ENCODE measurements at places on chromosomes 16 and 17.

DNA sequence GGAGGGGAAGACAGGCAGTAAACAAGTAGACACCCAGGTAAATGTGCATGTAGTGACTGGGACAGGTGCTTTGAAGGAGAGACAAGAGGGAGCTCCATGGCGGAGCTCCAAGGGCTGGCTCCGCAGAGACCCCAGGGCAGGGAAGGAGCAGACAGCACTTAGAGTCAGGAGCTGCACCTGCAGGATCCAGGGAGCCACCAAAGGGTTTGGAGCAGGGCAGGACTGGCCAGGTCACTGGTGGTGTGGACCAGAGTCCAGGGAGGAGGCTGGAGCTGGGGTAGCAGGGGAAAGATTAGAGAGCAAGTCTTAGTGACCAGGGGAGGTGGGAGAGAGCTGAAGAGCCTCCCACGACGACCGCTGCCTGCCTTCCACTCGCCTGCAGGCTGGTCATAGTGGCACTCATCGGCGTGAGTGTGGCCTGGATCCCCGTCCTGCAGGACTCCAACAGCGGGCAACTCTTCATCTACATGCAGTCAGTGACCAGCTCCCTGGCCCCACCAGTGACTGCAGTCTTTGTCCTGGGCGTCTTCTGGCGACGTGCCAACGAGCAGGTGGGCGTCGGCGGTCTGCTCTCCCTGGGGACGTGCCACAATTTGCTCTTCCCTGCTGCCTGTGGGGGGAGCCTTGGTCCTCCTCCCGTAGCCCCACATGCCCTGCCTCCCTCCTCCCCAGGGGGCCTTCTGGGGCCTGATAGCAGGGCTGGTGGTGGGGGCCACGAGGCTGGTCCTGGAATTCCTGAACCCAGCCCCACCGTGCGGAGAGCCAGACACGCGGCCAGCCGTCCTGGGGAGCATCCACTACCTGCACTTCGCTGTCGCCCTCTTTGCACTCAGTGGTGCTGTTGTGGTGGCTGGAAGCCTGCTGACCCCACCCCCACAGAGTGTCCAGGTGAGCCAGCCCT lies 14.7 kb upstream of the FAM83G start:
- no peak for DNase-seq

DNA sequence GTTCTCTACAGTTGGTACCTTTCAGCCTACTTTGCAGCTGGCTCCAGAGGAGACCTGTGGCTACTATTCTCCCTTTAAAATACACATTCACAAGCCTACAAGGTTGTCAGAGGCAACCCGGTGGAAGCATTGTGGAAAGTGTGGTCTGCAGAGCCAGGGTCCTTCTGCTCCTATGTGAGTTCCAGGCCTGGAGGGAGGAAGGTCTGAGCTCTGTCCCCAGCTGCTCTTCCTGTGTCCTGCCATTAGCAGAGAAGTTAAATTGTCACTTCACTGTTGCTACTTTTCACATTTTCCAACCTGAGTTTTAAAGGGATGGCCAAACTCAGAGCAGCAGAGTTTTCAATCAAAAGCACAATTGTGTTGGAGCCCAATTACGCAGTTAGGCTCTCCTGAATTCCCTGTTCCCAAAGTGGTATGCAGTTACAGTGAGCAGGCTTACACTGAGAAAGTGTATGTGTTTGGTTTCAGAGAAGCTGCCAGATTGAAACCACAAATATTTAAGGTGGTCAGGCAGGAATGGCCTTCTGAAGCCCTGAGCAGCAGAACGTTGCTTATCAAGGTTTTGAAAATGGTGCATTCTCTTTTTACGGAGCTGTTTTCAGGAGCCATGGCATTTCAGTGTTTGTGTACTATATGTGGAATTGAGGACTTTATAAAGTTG lies 25.0 kb downstream of the MAP3K3 start:
- DNase-seq = peak; percentile 43

GRCh38 chr17:5895276-5895675 lies 174.9 kb upstream of the WSCD1 start:
- DNase-seq = no peak

GRCh38 chr17:39132192-39132610 lies 19.2 kb downstream of the PLXDC1 start:
- peak; percentile 72 for DNase-seq

DNA sequence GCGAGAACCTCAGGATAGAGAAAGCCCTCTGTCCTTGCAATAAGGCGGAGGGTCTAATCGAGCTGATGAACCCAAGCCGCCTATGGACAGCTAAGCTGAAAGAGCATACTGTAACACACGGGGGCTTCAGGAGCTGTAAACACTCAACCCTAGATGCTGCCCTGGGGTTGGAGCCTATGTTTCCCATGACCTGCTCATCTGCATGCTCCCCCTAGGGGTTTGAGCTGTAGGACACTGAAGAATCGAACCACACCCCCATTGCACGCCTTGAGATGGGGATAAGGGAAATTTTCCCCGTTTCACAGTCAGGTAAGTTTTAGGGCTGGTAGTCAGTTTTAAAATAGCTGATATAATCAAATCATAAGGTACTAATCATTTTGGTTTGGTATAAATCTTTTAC lies 675.6 kb upstream of the CDH8 start:
- DNase-seq = no peak

DNA sequence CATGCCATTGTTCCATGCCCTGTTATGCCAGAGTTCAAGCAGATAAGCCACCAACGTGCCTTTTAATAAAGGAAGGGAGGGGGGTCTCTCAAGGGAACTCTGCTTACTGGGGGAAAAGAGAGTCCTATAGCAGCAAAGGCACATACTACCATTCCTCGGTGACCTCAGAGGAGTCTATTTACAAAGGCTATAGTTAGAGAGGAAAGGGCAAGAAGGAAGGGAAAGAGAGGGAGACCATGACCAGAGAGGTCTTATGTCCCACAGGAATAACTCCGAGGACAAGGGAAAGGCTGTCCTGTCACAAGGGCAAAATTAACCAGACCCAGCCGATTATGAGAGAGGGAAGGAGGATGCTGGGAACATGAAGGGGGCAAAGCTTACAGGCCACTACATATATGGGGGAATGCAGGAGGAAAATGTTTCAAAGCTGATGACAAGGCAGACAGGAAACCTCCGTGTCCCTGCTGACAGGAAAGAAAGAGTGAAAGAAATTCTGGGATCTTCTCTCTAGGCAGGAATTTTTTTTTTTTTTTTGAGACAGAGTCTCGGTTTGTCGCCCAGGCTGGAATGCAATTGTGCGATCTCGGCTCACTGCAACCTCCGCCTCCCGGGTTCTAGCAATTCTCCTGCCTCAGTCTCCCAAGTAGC lies 51.5 kb downstream of the HIC1 start:
- DNase-seq = no peak

- DNase-seq = no peak
These were observed 21.3 kb downstream of the CA4 start for GRCh38 chr17:60170835-60171752.

DNA sequence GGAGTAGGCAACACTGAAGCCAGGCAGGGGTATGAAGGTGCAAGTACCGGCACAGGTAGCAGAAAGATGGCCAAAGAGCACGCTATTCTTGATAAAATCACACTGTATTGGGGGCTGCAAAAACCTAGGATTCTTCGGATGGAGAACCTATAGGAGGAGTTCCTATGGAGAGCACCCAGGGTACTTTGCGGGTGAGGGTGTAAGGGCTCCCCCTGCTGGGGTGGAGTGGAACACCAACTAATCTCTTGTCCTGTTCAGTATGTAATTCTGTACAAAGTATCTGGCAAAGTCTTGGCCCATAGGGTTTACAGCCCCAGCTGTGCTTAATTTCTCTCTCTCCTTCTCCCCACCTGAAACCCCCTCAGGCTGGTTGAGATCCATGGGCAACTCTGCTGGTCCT lies 393.1 kb upstream of the ASIC2 start:
- DNase-seq = no peak

GRCh38 chr17:11122908-11123307 lies 118.1 kb upstream of the SHISA6 start:
- no peak for DNase-seq

DNA sequence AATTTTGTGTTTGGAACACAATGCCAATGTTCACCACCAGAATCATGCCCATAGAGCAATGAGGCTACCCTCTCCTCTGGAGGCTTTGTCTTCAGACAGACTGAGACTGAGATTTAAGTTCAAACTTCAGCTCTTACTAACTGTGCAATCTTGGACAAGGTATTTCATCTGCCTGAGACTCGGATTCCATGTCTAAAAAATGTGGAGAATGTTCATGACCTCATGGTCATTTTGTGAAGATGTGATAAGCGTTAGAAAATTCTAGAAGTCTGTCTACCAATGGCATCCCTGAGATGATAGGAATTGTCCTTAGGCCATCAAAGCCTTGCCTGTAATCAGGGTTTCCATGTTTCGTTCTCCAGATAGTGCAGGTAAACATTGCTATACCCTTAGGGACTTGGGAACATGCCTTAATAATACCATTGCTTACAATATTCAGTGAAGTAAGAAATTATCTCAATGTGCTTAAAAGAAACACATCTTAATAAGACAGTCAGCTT lies 388.2 kb upstream of the MAF start:
- no peak for DNase-seq

- no peak for DNase-seq
These were observed 16.5 kb downstream of the CDIP1 start for GRCh38 chr16:4522051-4522581.

- DNase-seq = no peak
These were observed 46.6 kb upstream of the CMIP start for GRCh38 chr16:81397879-81398520.

DNA sequence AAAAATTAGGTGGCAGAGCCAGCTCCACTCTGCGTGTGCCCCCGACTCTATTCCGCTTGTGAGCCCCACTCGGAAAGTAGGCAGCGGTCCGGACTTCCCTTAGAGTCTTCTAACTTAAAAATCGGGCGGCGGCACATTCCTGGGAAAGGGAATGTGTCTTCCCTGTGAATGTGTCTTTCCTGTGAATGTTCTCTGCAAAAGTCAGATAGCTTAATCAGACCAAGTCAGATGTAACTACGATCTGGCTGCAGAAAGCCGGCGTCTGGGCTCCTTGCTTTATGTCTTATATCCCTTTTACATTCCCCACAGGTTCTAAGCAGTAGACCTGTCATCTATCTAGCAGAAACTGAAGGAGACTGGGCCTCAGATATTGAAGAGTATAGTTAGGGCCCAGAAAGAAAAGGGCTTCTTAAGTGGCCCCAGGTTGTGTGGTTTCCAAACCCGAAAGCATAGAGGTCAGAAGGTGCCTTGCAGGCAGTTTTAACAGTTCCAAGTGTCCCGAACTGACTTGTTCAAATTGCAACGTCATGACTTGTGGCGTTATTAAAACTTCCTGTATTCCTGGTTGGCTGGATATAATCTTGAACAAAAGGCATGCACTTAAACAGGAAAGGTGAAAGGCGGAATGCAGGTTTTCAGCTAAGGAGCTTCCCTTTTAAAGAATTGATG lies 601 bp downstream of the PHKB start:
- DNase-seq = peak; percentile 35

- DNase-seq = no peak
These were observed 5.0 kb upstream of the SNAI3 start for GRCh38 chr16:88691129-88691813.

DNA sequence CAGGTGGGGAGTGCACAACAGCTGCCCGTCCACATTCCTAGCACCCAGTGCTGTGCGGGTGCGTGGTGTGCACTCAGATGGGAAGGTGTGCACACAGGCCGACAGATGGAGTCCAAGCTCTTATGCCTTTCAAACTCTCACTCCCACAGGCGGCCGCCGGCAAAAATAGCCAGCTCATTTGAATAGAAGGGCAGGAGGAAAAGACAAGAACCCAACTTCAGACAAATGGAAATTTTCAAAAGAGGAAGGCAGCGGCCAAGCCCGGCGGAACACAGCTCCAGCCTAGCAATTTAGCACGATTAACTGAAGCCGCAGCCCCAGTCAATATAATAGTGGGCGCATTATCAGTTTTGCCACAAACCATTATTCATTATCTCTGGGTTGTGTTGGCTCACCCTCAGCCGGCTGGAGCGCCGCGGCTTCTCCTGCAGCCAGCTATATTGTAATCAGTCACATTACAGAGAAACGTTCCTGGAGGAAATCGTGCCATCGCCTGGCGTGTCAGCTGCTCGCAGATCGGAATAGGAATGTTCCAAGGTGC lies 103.9 kb upstream of the SEC14L1 start:
- no peak for DNase-seq

DNA sequence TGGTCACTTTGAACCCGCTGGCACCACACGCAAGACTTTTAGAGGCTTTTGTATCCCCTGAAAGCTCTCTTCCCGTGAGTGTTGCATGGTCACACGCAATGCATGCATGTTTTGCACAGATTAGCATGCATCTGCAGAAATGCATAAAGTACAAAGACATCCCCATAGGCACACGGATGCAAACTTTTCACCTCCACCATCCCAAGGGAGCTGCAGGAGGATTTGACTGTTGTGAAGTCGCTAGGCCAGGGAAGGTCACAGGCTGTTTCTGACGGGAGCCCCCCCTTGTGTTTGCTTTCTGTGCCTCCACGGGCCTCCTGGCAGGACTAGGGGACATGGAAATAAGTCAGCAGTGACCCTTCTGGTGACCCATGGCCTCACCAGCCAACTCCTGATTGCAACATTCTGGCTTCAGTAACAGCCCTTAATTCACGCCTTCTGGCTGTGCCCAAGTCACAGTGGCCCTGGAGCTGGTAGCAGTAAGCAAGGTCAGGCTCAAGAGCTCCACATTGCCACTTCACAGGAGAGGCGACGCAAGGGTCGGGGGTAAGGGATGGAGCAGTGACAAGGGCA lies 45.1 kb downstream of the SOX9 start:
- no peak for DNase-seq

- no peak for DNase-seq
These were observed 1843.4 kb downstream of the TP53TG3F start for GRCh38 chr16:35302859-35303258.

- DNase-seq = no peak
These were observed 458 bp downstream of the ZNF200 start for GRCh38 chr16:3234543-3234856.

GRCh38 chr16:85555719-85556455 lies 57.2 kb upstream of the GSE1 start:
- DNase-seq = peak; percentile 17
